Activated naive CD4-positive, alpha-beta T cell (primary cell): ENCODE measurements at places on chromosomes 1 and 21.

GRCh38 chr1:160662910-160663309 lies 16.1 kb upstream of the SLAMF1 start:
- DNase-seq = no peak

- DNase-seq = no peak
Measured at GRCh38 chr1:178254433-178254832, 160.5 kb downstream of the RASAL2 start.

DNA sequence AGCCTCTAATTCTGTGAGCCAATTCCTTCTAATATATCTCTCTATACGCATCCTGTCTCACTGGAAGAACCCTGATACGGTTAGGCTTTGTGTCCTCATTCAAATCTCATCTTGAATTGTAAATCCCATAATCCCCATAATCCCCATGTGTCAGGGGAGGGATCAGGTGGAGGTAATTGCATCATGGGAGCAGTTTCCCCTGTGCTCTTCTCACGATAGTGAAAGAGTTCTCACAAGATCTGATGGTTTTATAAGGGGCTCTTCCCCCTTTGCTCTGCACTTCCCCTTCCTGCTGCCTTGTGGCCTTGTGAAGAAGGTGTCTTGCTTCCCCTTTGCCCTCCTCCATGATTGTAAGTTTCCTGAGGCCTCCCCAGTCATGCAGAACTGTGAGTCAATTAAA lies 116.1 kb downstream of the MRPS6 start:
- no peak for DNase-seq

DNA sequence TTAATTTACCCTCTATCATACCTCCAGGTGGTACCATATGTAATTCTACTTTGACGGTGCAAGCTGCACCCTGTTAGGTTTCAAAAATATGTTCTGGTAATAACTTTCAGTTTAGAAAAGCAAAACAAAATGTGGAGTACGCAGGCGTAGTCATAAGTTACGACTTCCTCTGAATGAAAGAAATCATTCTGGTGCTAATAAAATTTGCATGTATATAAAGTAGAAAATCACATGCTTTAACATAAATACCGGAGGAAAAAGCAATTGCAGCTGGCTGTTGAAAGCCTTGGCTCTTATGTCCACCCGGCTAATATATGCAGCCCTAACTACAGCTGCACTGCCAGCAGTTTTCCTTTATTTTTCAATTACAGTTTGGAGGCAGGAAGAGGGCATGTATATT lies 65.2 kb upstream of the TMPRSS15 start:
- DNase-seq = no peak

GRCh38 chr1:77874804-77875445 lies 13.5 kb upstream of the NEXN start:
- no peak for DNase-seq

DNA sequence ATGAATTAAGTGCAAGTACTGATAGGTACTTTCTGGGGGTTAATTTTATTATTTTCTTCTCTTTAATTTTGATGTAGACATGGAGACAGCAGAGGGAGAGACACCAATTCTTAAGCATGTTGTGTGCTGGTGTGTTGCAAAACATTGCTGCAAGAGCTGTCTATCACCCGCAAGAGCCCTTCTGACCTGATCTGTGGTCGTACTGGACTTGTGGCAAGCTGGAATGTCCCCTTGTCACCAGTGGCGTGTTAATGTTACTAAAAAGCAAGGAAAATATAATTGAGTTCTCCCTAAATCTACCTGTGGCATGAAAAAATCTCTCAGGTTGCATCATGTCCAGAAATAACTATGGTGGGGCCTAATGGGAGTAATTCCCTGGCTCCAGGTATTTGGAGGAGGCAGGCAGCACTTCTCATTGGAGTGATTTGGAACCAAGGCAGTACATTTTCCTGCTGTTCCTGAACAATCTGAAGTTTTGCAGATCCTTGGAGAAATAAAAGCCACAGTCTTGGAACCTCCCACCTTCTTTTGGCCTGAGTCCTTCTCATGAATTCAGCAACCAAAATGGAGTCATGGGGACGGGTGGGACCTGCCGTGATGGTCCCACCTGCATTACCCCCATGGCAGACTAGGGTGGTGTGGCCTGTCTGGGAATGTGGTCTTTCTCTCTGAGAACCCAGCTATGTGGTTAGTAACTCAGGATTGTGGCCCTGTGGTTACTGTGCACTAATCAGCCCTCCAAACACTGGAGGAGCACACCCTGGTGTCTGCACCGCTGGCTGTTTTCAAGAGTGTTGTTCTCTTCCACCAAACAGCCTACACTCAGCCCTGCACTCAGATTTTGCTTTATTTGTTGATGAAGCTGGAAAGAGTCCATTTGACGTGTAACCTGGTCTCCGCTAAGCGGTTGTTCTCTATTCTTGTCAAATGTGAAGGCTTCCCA lies 57.4 kb downstream of the GALNT2 start:
- DNase-seq = no peak
